GM18507 (cell line): ENCODE measurements at places on chromosomes 2 and 18.
A peak's percentile ranks its signal among the peaks of the same experiment; 100 is the strongest.

- no peak for DNase-seq
Observed at GRCh38 chr2:195486987-195487644, 169.9 kb upstream of the SLC39A10 start.

- DNase-seq: no peak
Observed at GRCh38 chr2:134244587-134244986, 9.3 kb upstream of the MGAT5 start.

DNA sequence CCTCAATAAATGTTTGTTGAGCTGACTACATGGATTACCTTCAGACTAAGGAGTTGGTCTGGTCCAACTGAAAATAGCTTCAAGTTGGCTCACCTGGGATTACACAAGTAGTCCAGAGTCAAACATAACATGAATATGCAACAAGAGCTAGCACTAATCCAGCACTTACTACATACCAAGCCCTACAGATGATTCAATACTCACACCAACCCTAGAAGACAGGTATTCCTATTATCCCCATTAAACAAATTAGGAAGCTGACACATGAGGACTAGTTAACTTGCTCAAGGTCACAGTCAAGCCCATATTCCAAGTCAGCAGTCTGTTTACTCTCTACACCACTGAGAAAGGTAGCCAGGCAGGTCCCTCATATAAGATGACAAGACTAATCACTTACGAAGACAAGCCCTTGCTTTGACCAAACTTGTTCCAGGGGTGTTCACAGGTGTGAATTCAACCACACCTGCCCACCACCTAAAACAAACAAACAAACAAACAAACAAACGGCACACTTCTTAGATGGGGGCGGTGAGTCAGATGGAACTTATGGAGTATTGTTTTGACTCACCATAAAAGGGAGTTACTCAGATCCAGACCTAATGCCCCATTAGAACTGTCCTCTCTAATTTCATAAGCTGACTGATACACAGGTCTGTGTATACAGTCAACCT lies 29.1 kb downstream of the TMEM131 start:
- DNase-seq: peak; percentile 32

- DNase-seq: no peak
Observed at GRCh38 chr18:10057894-10058791, 144.3 kb downstream of the VAPA start.

- no peak for DNase-seq
Observed at GRCh38 chr2:8086796-8087479, 594.9 kb upstream of the ID2 start.

GRCh38 chr2:186603286-186603685 lies 13.4 kb downstream of the ITGAV start:
- DNase-seq: no peak

GRCh38 chr2:186437719-186438118 lies 48.3 kb upstream of the ZC3H15 start:
- no peak for DNase-seq

- no peak for DNase-seq
Observed at GRCh38 chr2:86298411-86299390, 38.7 kb downstream of the REEP1 start.

DNA sequence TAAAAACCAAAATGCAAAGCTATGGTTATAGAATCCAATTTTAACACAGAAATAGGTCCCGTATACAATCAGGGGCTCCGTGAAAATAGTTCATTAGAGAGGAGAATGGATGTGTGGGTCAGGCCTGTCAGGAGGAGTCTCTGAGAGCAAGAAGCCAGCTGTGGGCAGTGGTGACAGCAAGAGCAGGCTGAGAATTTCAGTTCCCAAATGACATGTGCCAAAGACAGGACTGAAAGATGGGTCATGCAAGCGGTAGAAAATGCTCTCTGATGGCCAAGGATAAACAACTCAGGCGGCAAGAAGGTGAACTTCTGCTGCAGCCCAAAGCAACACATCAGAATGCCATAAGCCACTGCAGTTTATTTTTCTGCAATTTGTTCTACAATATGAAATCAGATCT lies 100.4 kb downstream of the CCDC141 start:
- no peak for DNase-seq

DNA sequence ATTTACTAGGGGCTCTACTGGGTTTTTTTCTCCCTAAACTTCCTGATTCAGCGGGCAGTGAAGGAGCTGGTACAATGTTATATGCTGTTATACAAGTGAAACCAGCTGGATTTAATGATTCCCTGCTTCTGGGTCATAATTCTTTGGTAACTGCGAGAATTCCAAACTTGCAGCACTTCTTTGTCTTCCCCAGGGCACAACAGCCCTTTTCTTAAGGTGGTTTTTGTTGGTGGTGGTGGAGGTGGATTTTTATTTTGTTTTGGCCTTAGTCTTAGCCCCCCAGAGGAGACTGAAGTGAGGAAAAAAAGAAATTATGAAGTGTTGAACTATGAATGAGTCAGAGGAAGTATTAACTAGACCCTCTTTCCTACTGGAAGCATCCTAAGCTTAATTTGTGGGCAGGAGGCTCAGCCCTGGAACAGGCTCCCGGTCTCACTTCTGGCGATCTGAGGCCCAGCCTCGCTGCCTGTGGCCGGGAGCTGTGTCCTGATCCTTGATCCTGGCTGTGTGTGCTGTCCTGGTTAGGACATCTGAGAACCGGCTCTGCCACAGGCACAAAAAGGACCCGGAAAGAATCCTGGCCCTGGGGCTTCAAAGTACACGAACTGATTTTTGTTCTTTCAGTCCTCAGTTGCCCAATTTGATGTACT lies 141.9 kb downstream of the LYPD6B start:
- no peak for DNase-seq

- DNase-seq: no peak
Observed at GRCh38 chr18:6249170-6249569, 165.5 kb downstream of the L3MBTL4 start.

DNA sequence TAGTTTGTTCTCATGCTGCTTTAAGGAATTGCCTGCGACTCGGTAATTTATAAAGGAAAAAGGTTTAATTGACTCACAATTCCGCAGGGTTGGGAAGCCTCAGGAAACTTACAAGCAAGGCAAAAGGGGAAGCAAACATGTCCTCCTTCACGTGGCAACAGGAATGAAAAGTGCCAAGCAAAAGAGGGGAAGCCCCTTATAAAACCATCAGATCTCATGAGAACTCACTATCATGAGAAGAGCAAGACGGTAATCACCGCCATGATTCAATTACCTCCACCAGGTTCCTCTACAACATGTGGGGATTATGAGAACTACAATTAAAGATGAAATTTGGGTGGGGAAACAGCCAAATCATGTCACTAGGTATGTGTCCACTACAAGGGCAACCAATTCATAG lies 53.9 kb downstream of the MAP4K3 start:
- DNase-seq: no peak

DNA sequence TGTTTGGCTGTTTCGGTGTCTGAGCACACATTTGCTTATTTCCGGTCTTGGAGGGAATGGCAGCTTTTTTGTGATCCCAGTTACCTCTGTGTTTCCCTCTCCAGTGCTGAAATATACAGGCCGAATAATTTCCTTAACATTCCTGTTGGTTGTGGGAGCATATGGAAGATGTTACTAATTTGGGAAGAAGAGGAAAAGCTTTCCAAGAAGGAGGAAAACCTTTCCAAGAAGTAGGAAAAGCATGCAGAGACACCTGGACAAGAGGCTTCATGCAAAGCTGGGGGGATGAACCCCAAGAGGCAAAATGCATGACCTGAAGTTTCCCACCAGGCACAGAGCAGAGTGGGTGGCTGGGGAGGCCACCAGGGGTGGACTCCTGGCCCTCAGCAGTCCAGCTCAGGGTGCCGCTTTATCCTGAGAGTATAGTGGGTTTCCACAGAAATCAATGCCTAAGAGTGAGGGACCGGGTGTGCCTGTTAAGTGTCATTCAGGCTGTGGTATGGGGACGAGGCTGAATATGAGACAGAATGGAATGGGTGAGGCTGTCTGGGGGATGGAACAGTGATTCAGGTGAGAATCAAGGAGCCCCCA lies 25.5 kb upstream of the GNAL start:
- no peak for DNase-seq

DNA sequence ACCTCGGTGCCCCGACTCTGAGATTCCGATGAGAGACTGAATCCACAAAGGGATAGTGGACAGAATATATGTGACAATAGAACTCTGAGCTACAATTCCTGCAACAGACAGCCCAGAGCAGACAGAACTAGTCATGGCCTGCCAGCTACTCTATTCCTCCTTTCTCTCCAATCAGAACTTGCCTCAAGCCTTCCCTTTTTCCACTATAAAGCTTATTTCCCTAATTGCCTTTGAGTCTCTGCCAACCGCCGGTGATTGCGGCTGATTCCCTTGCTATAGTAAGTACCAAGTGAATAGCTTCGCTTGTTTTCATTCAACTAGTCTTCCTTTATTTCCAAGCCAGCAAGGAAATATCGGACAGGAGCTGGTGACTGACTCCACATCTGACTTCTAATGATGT lies 96.8 kb downstream of the DSC3 start:
- DNase-seq: no peak

DNA sequence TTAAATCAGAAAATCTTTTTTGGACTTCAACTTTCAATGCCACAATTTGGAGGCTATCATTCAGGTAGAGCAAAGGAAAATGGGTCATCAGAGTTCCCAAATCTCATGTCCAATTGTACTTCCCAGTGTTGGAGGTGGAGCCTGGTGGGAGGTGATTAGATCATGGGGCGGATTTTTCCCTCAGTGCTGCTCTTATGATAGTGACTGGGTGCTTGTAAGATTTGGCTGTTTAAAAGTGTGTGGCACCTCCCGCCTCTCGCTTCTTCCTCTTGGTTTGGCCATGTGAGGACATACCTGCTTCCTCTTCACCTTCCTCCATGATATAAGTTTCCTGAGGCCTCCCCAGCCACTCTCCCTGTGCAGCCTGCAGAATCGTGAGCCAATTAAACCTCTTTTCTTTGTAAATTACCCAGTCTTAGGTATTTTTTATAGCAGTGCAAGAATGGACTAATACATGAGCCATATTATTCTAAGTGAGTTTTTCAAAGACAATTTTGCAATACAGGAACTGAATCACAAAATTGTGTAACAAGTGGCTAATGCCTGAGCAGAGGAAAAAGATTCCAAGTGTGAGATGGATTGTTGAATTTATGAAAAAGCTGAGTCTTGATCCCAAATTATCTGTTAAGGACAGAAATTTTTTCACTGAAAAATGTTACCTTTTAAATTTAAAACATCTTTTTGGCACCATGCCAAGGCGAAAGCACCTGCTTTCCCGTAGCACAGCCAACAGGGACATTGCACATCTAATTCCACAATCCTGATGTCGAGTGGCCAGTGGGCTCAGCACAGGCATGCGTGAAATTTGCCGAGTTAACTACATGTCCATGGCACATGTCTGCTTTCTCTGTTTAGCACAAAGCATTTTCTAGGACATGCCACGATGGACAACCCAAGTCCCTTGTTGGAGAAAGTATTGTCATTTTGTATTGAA lies 150.9 kb downstream of the COL6A3 start:
- no peak for DNase-seq

GRCh38 chr2:156486614-156487013 lies 50.4 kb downstream of the GPD2 start:
- DNase-seq: no peak

DNA sequence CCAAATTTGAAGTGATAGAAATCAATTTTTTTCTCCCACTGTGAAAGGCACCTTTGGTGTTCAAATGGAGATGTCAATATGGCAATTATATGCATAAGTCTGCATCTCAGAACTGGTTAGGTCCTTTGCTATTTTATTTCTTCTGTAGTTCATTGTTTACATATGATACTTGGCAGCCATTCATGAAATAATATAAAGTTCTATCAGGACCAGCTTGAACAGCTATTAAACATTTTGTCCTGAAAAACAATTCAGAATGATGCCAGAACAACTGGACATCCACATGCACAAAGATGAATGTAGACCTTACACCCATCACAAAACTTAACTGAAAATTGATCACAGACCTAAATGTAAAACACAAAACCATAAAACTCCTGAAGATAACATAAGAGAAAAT lies 41.8 kb upstream of the ARHGAP28 start:
- no peak for DNase-seq

- DNase-seq: no peak
Observed at GRCh38 chr18:24740829-24741228, 280.4 kb downstream of the HRH4 start.

- no peak for DNase-seq
Observed at GRCh38 chr2:46801731-46802664, 113.6 kb downstream of the MCFD2 start.

DNA sequence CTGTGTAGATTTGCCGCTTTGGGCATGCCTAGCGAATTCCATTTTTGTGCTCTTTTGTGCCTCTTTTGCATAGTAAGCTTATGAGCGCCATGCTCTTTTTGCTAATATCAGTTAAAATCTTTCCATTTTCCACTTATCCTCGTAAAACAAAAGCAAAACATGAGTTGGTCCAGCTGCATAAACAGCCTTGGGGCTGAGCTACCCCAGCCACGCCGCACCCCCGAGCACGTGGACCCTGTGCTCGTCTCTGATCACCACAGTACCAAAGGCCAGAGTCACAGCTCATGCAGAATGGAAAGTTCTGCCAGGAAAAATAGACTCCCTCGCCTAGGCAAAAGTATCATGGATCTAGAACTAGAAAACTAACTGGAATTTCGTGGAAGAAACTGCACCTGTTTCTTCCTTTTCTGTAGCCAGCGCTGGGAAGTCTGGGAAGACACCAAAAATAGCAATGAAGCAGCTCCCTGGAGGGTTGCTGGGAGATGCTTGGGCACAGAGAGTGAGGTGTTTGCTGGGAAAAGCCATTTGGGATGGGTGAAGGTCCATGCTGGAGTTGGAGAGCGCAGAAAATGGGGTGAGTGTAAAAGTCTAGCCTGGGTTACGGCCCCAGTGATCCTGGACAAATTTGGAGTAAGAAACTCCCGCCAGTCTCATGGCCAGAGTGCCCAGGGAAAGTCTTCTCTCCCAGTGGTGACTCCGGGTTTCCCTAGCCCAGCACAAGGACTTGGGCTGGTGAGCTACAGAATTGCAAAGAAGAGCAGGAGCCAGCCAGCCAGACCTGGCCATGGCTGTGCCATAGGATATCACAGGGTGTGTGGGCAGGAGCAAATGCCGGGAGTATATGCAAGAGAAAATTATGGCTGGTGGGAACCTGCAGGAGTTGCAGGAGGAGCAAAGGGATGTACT lies 218.4 kb downstream of the GBX2 start:
- no peak for DNase-seq

GRCh38 chr2:138470941-138471340 lies 30.6 kb upstream of the SPOPL start:
- DNase-seq: no peak

GRCh38 chr2:201854221-201854801 lies 48.0 kb downstream of the CDK15 start:
- DNase-seq: no peak

DNA sequence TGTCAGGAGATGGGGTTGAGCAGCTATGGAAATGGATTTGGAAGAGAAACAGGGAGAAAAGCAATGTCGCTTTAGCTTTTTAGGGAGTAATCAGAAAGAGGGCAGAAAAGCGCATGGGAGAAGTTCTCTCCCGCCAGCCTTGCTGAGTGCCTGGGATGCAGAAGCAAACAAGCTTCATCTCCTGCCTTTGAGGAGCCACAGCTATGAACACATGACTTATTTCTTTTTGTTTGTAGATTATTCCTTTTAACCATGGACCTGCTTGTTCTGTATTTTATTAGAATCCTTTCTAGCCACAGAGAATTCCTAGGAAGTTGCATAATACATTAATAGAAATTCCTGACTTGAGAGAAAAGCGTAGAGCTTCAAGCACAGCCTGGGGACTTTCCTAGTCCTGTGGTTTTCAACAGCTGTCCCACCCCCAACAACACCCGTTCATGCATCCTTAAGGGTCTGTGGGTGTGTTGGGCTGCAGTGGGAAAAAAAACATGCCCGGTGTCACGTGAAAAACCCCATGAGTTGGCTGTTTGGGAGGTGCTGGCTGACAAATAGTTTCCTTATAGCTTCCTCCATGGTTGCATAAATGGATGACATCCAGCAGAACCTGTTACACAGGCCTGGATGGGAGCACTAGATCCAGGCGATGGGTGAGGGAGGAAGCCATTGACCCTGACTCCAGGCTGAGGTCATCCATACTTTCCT lies 14.9 kb downstream of the SLC9A4 start:
- no peak for DNase-seq
